ENCODE measurements at places on chromosomes 2 and 18.

DNA sequence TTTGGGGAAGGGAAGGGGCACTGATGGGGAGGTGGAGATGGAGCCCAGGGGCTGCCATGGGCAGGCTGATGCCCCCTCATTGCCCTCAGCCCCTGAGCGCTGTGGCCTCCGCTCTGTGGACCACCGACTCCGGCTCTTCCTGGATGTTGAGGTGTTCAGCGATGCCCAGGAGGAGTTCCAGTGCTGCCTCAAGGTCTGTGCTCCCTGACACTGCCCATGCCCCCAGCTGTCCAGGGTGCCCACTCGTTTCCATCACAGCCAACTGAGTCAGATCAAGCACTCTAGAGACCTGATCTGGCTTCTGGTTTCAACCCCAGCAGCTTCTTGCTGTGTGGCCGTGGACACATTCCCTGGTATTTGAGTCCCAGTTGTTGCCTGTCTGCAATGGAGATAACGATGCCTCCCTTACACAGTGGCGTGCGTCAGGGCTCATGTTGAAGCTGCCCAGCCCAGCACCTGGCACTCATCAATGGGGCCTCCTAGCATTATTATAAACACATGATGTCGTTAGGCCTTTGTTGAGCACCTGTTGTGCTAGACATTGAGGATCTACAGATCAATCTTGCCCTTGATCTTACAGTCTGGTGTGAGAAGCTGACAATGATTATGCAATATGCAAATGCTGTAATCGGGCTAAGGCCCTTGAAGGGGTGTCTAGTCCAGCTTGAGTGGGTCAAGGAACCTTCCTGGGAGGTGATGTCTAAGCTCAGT lies 14.4 kb downstream of the STK11IP start:
- DNase-seq = no peak

DNA sequence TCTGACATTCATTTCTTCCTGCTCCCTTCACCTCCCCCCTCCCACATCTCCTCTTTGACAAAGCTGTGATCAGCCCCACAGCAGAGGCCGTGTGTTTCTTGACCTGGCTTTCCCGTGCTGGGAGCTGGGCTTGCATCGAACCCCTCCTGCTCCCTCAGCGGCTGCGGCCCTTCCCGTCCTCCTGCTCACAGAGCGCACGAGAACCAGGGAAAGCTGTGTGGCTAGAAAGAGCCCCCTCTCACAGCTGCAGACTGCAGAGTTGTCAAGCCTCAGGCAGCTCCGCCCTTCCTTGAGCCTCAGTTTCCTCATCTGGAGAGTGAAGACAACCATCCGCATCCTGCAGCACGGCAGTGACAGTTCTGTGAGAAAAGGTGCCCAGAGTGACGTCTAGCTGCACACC lies 65.7 kb upstream of the GLI2 start:
- no peak for DNase-seq

- peak; percentile 69 for DNase-seq
These were observed 597 bp downstream of the RNF103 start for GRCh38 chr2:86623043-86623493.

DNA sequence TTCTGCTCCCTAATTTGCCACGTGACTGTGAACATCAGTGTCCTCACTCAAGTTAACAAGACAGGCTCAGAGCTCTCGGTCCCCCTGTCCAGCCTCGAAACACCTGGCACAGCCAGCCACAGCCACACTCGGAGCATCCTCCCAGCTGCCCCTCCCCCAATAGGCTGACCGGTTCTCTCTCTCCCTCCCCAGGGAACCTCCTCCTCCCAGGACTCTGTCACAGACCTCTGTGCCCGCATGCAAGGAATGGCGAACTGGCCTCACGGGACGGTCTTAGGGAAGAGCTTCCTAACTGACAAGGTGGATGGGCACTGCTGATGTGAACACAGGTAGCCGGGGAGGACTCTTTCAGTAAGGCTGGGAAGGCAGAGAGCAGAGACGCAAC lies 18.8 kb downstream of the CYP26B1 start:
- DNase-seq = no peak

DNA sequence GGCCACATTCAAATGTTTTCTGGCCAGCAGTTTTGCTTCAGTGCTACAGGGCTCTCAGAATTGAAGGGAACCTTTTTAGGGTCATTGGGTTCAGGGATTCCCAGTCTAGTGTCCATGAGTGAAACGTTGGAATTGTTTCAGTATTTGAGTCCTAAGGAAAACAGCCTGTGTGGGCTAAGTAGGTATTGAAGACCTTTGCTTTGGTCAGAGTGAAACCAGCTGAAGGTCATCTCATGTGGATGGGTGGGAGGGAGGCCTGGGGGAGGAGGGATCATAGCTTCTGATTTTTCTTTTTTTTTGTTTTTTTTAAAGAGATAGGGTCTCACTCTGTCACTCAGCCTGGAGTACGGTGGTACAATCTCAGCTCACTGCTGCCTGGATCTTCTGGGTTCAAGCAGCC lies 20.2 kb downstream of the B3GNT2 start:
- DNase-seq = peak; percentile 20
